ENCODE measurements at places on chromosomes 2 and 18.

DNA sequence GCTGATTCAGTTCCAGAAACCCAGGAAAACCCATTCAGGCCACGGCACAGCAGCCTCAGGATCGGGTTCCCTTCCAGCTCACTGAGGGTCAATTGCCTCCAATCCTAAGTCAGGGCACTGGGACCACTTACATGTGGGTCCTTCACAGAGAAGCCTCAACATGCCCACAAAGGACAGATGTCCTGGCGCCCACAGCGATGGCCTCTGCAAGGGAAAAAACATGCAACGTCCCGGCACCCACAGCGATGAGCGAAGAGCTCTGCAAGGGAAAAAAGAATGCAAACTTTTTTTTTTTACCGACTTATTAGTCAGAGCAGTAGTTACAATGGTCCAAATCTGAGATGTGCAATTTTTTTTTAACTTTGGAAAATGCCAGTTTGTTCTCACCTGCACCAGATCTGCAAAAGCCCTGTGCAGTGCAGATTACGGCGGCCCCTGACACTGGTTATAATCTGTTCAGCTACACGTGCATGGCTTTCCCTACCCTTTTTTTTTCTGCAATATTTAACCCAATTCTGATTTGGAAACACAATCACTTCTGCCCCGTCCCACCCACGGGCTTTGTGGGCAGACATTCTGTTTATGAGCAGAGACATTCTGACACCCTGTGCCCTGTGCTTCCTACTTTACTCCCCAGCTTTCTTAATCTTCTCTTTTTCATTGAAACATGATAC, 159.3 kb upstream of the SALL3 start:
- no peak for DNase-seq

DNA sequence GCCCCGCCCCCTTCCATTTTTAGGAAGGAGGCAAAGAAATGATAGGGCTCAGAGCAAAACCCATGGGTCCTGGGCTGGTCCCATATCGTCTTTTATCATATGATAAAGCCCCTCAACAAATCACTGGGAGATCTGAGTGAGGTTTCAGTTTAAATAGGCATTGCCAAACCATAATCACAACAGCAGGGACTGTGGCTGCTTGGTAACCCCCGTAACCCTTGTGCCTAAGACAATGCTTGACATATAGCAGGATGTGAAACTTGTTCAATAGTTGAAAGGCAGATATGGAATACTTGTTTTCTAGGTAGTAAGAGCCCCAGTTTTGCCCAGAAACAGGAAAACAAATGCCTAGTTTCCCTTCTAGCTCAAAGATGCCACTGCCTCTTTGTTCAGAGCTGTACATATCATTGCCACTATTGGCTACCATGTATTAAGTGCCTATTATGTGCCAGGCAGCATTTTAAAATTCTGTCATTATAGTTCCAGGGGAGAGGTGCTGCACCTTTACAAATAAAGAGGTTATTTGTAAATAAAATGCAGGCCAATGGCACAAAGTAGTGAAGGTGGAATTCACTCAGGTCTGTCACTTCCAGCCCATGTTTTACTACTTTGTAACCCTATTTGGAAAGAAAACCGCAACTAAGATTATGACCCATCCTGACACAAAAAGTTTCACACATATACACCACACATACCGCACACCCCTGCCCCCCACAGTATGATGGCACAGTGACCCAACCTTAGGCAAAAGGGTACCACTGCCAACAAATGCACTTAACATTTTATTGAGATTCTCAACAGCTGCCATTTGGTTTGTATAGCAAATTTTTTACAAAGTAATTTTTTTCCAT, 14.2 kb downstream of the NAGK start:
- no peak for DNase-seq

GRCh38 chr2:126241001-126241400, 415.0 kb upstream of the GYPC start:
- no peak for DNase-seq

- no peak for DNase-seq
Measured at GRCh38 chr2:172552547-172553291, 3.2 kb upstream of the PDK1 start.

GRCh38 chr2:14565666-14566065, 66.9 kb upstream of the LRATD1 start:
- no peak for DNase-seq

DNA sequence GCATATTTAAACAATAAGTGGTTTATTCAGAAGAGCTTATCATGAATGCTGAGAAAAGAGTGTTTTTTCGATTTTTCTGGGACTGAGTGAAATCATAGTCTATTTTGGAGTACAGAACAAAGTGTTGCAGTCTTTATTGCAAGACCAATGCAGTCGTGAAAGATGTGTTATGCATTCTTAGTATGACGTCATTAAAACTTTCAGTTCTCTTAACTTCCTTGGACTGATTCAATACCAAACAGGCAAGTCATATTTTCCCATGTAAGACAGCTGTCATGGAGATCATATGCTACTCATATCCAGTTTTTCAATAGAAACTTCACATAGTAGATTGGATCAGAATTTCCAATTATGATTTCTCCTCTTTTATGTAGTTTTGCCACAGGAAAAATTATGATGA, 92.6 kb downstream of the RIT2 start:
- no peak for DNase-seq

GRCh38 chr18:38459131-38459994, 893.8 kb upstream of the CELF4 start:
- DNase-seq, result no peak

DNA sequence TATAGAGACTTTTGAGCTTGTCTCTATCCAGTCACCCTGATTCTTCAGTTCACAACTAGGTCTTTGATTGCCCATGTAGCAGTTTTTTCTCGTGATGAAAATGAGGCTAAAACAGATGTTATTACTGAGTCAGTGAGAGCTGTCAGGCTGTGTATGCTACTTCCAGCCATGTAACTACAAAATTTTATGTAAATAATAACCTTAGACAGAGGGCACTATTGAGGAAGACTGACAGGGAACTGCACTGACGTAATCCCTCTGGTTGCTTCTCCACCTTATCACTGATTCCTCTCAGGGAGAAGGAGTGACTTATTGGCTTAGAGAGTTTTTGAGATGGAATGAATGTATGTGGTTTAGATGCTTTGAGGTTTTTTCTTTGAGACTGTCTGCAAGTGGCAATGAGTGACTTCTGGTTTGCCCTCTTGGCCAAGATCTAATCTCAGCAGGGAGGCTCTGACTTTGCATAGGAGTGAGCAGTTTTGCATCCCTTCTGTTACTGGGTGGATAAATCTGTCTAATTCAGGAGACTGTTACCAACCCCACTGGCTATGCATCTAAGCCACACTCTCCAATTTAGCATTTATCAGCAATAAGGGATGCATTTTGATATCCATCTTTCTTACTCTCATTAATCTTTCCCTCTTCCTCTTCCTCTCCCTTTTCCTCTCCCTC, 555.2 kb upstream of the FANCL start:
- no peak for DNase-seq

- DNase-seq, result no peak
Measured at GRCh38 chr18:46333431-46334135, 229.4 kb downstream of the HAUS1 start.

DNA sequence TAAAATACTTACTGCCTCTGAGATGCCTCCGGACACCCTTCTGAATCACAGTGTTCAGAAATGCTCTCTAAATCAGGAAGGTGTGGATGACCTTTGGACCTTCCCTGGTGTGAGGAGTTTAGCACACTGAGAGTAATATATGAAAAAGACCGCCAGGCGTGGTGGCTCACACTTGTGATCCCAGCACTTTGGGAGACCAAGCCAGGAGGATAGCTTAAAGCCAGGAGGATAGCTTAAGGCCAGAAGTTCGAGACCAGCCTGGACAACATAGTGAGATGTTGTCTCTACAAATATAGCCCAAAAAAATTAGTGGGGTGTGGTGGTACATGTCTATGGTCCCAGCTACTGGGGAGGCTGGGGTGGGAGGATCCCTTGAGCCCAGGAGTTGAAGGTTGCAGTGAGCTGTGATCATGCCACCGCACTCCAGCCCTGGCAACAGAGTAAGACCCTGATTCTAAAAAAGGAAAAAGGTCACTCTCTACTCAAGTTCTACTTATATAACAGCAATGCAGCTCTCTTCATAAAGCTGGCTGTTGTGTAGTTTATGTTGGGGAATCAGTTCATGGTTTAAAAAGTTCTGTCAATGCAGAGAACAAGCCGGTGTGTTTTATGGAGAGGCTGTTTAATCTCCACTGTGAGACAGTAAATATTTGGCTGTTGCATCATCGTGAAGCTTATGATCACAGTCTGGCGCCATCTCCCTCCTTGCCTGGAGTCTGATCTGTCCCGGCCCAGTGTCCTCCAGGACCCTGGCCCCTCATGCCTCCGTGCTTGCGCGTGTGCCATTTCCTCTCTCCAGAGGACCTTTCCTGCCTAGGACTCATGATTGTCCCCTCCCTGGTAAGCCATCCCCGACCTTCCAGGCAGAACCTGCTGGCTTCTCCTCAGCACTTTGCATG, 184.5 kb downstream of the FAM210A start:
- no peak for DNase-seq

DNA sequence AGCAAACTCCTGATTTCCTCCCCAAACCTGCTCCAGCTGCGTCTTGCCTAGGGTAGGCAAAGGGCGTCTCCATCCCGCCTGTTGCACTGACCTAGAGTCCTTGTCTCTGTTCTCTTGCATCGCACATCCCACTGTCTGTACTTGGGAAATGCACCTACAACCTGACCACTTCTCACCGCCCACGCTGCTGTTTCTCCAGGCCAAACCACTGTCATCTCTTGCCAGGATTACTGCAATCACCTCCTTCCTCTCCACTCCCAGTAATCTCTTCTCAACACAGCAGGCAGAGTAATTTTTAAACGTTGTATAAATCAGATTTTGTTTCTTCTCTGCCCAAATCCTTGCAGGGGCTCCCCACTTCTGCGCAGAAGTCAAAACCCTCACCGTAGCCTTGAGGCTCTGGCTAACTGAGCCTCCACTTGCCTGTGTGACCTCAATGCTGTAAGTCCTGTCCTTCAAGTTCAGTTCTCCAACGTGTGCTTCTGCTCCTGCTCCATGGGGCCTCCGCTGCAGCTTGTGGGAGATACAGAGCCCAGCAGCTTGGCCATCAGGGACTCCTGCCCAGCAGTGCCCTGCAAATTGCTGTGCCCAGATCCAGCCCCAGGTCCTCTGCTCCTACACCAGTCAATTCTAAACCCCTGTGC, 27.7 kb upstream of the SEMA4C start:
- DNase-seq, result no peak

DNA sequence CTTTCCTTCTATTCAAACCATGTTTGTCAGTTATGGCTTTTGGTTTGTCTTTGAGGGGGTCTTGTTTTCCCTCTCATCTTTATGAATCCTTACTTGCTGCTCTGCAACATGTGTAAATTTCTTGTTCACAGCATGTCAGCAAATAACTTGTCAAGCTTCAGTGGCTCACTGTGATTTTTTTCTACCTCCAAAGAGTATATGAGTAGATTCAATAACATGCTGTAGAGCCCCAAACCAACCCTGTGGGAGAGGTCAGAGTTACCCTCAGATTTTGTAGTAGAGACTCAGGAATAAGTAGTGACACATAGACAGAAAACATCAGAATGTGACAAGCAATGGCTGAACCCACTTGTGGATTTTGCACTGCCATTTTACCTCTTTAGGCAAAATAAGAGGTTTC, 121.6 kb downstream of the PLCL1 start:
- DNase-seq, result no peak

DNA sequence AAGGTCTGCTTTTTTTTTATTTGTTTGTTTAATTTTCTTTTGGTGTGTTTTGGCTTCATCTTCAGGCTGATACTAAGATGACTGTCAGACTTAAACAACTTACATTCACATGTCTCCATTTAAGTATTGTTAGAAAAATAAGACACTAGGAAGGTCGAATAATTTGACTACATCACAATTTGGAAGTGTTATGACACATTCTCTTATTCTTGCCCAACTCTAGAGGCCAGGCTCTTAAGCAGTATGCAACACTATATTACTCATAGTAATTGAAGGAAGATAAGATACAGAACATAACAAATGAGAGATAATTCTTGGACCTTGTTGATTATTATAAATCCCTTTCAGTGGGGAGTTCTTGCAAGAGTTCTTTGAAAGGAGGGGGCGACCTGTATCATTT, 295.3 kb upstream of the COL3A1 start:
- DNase-seq, result no peak

- peak; percentile 63 for DNase-seq
Measured at GRCh38 chr2:152166633-152167032, 8.9 kb downstream of the STAM2 start.

GRCh38 chr2:218877331-218877730, 3.3 kb upstream of the WNT10A start:
- DNase-seq, result no peak

All from GM13977 (cell line).